ENCODE measurements at places on chromosomes 13 and 19. TPM values are rescaled to one million over a fixed set of nuclear protein-coding genes. Genes with fewer than 3 reads are reported as not detected.

NECTIN2 gene
- polyA plus RNA-seq = 139 TPM

RCBTB1 gene
- polyA plus RNA-seq = 53.1 TPM

CGB8 gene
- polyA plus RNA-seq = not detected

DNA sequence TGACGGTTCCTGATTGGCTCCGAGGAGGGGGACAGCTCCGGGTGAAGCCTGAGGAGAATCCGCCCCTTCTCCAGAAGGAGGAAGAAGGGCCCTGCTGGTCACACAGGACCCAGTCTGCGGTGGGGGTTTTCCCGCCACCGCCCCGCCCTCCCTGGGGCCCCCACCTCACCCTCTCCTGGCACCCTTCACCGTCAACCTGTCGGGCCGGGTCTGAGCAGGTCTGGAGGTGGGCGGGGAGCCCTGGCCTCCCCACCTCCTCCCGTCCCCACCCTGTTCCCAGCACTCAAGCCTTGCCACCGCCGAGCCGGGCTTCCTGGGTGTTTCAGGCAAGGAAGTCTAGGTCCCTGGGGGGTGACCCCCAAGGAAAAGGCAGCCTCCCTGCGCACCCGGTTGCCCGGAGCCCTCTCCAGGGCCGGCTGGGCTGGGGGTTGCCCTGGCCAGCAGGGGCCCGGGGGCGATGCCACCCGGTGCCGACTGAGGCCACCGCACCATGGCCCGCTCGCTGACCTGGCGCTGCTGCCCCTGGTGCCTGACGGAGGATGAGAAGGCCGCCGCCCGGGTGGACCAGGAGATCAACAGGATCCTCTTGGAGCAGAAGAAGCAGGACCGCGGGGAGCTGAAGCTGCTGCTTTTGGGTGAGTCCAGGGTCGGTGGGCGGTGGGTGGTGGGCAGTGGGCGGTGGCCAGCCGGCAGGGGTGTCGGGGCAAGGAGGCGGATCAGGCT lies at the start of gene GNA15:
TSS of gene GNA15 (plus strand) at position 73 of the 723 bp plus-strand sequence. CDS start at position 491, 418 bp downstream.
- DNase-seq = no peak

DNA sequence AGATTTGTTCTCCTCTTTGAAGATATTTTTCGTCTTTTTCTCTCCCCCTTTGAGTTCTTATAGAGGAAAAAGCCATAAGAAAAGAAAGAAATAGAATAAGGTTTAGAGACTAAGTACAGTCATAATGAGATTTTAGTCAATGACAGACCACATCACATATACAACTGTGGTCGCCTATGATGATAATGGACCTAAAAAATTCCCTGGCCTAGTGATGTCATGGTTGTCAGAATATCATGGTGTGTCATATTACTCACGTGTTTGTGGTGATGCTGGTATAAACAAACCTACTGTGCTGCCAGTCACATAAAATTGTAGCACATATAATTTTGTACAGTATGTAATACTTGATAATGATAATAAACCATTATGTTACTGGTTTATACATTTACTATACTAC lies 1096.1 kb downstream of the OLFM4 start:
- DNase-seq = no peak

GRCh38 chr19:33644284-33644836 lies 22.6 kb downstream of the CHST8 start:
- DNase-seq = no peak

DNA sequence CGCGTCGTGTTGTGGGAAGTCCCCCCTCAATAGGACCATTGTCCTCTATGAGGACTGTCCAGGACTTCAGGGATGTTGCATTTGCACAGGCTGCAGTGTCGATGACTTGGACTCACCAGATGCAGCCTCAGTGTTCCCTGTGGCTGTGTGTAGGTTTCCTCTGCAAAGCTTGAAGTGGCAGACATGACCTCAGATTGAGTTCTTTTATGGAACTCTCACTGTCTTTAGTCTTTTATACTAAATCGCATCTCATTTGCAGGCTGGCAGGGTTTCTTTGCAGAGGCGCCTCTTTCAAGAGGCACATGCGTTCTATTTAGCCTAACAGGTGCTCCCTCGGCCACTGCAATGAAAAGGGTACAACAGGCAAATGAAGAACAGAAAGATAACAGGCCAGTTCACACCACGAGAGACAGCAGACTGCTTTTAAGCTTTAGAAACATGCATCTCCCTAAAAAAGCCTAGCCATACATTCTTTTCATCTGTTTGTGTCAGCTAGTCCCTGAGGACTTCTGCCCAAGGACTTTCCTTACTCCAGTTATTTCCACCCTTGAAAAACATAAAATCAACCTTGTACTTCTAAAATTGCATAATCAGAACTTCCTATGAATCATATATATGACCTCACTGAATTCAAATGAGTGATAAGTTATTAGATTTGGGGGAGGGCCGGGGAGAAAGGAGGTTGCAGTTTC lies 118.4 kb downstream of the RAB20 start:
- DNase-seq = no peak

- DNase-seq = no peak
These were observed at the start of gene BCL3 for GRCh38 chr19:44748426-44749254. TSS of gene BCL3 (plus strand) at chr19:44748708. CDS start at chr19:44748791, 83 bp downstream.

DNA sequence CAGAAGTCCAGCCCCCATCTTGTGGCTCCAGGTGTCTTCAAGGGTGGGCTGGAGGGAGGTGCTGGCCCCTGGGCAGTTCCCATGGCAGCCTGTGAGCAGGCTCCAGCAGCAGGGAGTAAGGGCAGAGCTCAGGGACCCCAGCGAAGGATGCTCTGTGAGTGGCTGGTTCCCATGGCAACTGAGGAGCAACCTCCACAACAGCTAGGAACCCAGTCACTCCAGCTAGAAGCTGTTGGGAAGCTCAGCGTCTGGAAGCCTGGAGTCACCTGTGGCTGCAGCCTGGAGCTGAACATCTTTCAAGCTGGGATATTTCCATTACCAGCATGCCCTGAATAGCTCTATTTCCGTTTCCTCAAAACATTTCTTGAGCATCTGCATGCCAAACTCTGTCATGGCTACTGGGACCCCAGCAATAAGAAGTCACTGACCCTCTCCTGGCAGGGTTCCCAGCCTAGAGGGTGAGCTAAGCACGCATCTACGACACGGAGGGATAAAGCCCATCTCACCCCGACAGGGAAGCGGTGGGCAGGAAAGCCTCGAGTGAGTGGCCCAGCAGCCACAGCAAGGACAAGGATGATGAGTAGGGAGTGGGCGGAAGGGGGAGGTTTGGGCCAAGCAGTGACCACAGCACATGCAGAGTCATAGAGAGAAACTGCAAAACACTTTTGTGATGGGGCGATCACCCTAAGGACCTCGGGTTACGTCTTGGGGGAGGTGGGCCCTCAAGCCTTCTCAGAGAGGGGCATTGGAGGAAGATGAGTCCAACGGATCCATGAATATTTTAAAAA lies 52.6 kb downstream of the ALOX5AP start:
- no peak for DNase-seq

DNA sequence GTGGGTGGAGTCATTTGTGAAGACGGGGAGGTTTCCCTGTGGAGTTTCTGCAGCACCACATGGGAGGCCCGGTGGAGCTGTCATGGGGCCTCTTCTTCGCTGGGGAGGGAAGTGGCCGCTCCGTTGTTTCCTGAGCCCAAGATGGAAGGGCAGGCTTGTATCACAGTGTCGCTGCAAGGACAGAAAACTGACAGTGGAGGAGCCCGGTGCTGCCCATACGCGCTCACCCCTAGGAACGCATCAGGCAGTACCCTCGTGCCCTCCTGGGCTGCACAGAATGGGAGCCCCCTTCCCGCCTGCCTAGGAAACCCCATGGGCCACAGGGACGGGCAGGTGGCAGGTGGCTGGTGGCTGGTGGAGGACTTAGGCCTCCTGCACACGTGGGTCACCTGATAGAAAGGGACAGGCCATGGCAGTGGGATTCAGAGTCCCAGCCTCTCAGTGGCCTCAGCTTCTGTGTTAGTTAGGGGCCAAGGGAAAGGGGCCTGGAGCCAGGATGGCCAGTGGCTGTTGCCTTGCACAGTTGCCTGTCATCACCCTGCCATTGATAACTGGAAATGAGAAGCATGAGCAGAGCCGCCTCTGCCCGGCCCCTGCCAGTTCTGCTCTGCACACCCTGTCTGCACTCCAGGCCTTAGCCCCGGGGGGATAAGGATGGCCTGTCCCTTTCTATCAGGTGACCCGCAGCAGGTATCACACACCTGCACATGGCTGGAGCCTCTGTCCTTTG lies 7.6 kb downstream of the COL4A2 start:
- DNase-seq = no peak

DNA sequence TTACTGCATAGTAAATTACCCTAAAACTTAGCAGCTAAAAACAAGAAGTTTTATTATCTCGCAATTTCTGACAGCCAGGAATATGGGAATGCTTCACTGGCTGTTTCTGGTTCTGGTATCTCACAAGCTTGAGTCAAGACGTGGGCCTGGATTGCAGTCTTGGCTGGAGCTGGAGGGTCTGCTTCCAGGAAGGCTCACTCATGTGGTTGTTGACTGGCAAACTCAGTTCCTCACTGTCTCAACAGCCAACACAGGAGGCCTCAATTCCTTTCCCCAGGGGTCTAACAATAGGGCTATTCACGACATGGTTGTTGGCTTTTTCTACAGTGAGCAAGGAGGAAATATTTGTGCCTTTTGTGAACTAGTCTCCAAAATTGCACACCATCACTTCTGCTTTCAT lies 146.3 kb downstream of the GPC5 start:
- DNase-seq = no peak

DNA sequence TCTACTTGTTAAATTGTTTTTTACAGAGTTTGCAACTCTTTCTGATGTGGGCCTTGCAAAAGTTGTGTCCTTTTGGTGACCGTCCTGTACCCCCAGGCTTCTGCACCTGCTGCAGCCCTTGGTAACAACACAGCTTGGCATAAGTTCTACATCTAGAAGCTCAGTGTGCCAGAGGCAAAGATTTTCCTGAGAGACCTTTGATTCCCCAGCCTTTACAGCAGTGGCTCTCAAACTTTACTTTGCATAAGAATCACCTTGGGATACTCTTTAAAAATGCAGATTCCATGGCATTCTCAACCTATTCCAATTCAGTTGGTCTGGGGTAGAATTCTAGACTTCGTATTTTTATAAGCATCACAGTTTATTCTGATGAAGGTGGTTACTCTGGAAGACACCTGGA lies 260.9 kb downstream of the DCT start:
- no peak for DNase-seq

- DNase-seq = no peak
These were observed 1.2 kb upstream of the ACP7 start for GRCh38 chr19:39082745-39083598.

DNA sequence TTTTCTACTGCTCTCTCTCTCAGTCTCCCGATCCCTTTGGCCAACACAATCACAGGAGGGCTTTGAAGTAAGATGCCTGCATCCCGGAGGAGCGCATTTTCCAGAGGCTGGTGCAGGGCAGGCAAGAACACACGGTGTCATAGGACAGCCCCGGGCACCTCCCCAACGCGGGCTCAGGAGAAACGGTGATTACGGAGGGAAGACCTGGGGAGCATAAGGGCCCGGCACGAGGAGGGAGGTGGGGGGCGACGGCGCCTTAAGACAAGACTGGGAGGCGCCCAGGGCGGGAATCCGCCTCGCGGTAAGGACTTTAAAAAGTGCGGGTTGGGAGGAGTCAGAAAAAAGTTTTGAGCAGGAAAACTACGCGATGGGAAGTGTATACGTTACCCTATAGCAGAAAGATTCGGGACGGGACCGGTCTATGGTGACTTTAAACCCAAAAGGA lies 18.7 kb upstream of the ZNF888 start:
- DNase-seq = no peak

GRCh38 chr19:50522881-50523280 lies 9.2 kb upstream of the ASPDH start:
- DNase-seq = no peak

DNA sequence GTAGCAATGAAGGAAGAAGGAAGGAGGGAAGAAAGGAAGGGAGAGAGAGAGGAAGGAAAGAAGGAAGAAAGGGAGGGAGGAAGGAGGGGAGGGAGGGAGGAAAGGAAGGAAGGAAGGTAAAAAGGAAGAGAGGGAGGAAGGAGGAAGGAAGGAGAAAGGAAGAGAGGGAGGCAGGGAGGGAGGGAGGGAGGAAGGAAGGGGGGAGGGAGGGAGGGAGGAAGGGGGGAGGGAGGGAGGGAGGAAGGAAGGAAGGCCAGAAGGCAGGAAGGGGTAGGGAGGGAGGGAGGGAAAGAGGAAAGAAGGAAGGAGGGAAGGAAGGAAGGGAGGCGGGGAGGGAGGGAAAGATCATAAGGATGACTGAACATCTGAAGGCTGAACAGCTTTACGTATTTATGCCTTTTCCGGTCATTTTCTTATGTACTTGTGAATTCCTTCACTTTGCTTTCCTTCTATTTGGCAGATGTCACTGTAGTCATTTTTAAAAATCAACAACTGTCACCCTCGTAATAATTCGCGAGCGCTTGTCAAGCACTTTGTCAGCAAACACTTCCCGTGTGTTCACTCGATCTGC lies 6.7 kb upstream of the TTYH1 start:
- DNase-seq = no peak

DNA sequence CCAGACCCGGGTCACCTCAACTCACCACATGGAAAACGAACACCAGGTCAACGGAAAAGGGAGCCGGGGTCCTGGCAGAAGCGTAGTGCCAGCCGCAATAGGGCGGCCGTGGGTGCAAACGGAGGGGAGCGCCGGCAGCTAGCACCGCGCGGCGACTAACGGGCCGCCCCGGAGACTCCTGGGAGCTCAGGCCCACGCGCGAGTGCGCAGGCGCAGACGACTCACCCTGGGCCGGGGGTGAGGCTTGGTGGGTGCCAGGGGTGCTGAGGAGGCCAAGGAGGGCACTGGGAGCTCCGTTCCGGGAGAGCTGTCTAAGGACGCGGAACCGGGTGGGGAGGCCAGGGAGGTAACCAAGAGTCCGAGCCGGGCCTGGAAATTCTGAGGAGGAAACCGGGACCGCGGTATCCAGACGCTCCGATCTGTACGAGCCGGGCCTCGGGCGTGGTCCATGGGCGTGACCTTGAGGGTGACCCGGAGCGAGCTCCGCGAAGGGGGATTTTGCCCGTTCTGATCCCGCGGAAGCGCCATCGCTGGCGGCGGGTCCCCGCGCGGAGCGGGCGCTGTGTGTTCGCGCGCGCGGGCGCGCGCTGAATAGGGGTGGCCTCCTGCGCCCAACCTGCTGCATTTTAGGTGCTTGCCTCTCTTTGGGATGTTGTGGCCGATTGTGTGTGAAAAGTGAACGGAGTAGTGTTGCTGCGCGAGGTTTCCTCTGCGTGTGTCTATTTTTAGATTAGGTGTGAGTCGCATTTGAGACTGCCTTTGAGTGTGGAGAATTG lies at the start of gene ZNF382:
TSS of gene ZNF382 (plus strand) at position 213 of the 776 bp plus-strand sequence. CDS start 4,602 bp downstream, outside the sequence.
- peak; percentile 72 for DNase-seq

DNA sequence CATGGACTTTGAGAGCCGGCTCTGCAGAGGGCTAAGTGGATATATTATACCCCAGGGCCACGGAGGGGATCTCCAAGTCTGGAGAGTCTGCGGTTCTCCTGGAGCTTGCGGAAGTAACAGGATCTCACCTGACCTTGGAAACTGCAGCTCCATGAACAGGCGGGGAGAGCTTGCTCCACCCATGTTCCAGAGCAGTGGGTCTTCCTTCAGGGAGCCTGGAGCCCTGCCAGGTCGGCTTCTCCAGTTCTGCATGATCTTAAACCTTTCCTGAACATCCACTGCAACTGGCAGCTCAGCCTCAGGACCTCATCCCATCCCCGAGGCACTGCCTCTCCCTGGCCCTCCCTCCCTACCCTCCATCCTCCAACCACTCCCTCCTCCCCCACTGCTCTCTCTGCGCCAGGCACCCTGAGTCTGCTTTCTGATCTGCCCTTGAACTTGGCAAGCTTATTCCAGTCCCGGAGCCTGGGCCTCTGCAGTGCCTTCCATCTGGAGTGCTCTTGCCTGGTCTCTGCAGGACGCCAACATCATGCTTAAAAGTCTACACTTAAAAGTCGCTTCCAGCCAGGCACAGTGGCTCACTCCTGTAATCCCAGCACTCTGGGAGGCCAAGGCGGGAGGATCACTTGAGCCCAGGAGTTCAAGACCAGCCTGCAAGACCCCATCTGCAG lies 13.2 kb downstream of the ATCAY start:
- DNase-seq = no peak

GRCh38 chr19:1273263-1274041 lies 1.9 kb upstream of the FAM174C start:
- no peak for DNase-seq
